ENCODE measurements at places on chromosomes 1 and 21.
A peak's percentile ranks its signal among the peaks of the same experiment; 100 is the strongest.

- DNase-seq, result no peak
These were observed 11.1 kb downstream of the CHD5 start for GRCh38 chr1:6168947-6169586.

- DNase-seq, result no peak
These were observed at the start of gene OPRD1 for GRCh38 chr1:28811766-28812668. Gene OPRD1, plus strand, starts transcription at chr1:28812170. Its CDS starts 214 bp downstream, at chr1:28812384.

- DNase-seq, result no peak
These were observed 34.1 kb downstream of the DDX20 start for GRCh38 chr1:111789666-111790316.

GRCh38 chr21:34724857-34725195, 56.0 kb downstream of the CLIC6 start:
- DNase-seq, result no peak

DNA sequence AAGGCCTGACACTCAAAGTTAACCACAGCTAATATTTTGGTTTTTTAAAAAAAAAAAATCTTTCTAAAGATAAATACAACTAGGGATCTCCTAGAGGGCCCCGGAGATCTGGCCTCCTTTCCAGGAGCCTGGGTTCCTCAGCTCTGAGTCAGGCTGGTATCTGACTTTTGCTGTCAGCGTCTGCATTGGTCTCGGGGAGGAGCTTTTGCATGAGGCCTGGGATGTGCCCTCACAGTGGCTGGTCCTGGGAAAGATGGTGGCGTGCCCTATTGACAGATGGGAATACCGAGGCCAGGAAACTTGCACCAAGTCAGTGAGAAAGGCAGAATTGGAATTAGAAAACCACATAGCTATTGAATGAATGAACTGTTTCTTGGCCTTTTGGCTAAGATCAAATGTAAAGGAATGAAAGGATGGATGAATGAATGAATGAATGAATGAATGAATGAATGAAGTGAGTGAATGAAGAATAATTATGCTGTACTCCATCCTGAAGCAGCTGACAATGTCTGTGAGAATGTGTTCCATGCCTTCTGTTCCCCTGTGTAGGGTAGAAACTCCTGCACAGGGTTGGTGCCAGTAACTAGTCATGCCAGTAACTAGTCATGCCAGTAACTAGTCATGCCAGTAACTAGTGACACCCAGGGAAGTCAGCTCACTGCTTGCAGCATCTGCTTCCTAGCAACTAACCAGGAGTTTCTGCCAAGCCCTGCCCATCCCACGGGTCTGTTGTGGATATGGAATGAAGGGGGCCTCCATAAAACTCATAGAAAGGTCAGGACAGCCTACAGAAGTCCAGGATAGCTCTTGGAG, 242.5 kb upstream of the VAMP3 start:
- DNase-seq, result peak; percentile 8

DNA sequence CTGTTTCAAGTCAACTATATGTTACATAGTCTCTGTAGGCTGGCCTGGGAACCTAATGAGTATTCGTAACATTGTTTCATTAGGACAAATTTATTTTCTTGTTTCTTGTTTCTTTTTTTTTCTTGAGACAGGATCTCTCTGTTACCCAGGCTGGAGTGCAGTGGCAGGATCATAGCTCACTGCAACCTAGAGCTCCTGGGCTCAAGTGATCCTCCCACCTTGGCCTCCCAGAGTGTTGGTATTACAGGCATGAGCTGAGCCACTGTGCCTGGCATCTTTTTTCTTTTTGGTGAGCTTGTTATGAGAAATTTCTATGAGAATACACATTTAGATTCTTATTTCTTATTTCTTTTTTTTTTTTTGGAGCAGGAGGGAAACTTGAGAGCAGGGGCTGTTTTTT, 6.8 kb downstream of the CENPS start:
- no peak for DNase-seq

DNA sequence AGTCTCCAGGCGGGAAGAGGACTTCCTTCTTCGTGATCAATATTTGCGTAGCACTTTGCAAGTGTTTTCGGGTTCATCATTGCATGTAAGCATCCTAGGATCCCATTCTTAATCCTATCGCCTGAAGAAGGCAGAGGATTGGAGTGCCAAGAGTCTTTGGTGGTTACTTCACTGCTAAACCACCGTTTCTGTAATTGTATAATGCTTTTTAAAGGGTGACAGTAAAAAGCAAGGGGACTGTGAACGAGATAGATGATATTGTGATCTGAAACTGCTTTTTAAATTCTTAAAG, 345 bp upstream of the ALDH9A1 start:
- no peak for DNase-seq

DNA sequence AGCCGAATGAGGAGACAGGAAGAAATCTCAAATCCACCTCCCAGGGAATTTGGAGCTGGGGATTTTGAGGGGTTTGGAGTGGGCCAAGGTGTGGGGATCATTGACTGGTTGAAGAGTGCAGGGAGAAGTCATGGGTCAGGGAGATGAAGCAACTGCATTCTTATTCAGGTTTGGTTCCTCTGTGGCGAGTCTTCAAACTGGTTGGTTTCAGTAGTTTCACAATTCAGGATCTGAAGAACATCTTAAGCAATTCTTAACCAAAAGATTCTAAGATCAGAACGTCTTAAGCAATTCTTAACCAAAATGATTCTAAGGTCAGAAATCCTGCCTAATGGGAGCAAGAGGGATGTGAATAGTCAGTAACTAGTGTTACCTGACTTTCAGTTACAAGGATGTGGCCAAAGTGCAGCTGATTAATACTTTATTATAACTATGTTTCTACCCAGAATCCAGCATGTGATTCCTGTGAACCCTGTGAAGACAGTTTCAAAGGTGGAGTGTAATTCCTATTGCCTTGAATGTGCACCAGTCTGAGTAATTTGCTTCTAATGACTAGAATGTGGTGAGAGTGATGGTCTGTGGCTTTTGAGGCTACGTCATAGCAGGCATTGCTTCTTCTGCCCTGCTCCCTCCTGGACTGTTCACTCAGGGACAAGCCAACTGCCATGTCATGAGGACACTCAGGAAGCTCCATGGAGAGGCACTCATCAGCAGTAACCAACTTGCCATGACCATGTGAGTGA, 61.2 kb downstream of the OLFML3 start:
- DNase-seq, result no peak

- no peak for DNase-seq
These were observed 82.0 kb upstream of the MROH9 start for GRCh38 chr1:170853302-170853701.

GRCh38 chr1:30683699-30684098, 39.7 kb downstream of the MATN1 start:
- no peak for DNase-seq

- no peak for DNase-seq
These were observed 105.9 kb downstream of the BCAR3 start for GRCh38 chr1:93575621-93576284.

DNA sequence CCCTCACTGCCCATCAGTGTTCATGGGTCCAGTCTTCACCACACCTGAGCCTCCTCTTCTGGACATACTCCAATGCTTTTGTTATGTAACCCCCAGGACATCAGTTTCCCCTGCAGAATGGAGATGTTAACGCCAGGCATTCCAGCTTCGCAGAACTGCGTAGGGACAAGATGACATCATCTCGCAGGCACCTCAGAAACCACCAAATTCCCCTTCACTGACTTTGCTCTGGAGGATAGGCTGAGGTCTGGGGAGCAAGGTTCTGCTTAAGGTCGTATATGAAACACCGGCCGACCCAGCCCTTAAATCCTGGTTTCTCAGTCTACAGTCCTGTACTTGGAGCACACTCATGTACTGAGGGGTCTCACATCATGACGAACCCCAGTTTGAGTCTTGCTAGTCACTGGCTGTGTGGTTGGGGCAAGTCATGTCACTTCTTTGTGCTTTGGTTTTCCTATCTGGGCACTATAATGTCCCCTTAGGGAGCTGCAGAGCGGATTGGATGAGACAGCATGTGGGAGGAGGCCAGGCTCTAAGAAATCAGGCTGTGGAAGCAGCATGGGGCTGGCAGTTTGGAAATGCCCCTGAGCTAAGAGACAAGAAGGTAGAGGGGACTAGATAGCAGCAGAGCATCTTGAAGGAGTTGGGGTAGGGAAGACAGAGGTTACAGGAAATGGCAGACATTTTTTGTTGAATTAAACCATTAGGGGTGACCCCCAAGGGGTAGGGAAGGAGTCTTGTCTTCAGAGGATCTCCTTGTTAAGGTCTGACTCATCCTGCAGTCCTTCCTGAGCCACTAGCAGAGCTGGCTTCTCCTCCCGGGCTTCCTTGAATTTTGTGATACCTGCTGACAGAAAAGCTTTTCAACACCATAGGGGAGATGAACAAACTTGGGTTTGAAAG, 138.3 kb downstream of the FOXD2 start:
- DNase-seq, result no peak

GRCh38 chr1:2492091-2492490, 16.0 kb downstream of the PLCH2 start:
- no peak for DNase-seq

DNA sequence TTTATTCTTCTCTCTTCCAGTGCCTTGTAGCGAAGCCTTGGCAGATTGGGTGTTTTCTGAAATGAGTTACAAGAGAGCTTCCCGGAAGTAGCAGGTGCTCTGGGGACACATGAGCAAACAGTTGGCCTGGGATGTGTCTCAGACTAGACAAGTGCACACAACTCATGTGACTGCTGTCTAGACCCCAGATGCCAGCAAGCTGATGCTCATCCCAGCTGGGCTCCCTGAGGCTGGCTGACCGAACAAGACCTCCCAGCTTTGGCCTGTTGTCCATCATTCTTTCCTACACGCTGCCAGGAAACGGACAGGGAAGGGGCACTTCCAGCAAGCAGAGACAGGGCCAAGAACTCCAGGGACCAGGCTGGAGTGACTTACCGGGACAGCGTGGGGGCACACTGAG, 18.7 kb upstream of the CSF1 start:
- DNase-seq, result no peak

DNA sequence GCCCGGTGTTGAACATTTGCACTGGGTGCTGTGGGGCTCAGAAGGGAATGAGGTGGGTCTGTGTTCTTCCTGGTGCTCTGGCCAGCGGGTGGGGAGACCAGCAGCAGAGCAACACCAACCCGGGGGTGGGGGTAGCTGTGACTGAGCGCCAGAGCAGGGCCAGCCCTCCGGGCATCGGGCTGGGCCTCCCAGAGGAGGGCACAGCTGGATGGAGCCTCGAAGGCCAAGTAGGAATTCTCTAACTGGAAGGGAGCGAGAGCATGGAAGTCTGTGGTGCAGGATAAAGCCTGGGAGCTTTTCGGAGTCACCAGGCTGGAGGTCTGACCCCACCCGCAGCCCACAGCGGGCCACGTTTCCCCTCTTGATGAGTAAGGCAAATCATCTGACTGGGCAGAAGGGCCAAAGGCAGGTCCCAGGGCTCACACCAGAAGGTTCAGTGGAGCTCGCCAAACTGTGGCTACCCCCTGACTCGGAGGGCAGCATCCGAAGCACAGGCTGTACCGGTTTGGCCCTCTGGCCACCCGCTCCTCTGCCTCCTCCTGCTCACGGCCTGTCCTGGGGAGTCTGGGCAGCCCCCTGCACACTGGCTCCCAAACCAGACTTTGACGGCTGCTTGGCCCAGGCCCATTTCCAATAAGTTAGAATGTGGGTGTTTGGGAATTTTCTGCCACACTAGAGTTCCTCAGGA, 18.8 kb downstream of the SLC1A7 start:
- no peak for DNase-seq

GRCh38 chr1:174165471-174166137, 6.3 kb downstream of the RABGAP1L start:
- DNase-seq, result no peak

DNA sequence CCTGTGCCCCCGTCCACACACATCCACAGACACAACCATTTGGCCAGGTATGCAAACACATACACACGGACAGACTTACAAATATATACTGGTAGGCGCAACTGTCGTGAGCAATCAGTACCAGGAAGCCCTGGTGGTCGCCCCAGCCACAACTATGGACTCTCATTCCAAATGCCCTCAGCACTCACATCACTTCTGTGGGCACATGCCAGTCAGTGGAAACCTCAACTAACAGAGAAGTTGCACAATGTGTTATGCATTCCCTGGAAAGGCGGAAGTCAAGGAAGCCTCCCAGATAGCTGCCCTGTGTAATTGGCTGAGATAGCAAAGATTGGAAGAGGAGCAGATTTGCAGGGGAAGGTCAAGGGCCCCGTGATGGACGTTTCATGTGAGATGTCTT, 1.4 kb upstream of the HEYL start:
- no peak for DNase-seq

GRCh38 chr1:205214756-205215155, 3.3 kb upstream of the DSTYK start:
- DNase-seq, result no peak

DNA sequence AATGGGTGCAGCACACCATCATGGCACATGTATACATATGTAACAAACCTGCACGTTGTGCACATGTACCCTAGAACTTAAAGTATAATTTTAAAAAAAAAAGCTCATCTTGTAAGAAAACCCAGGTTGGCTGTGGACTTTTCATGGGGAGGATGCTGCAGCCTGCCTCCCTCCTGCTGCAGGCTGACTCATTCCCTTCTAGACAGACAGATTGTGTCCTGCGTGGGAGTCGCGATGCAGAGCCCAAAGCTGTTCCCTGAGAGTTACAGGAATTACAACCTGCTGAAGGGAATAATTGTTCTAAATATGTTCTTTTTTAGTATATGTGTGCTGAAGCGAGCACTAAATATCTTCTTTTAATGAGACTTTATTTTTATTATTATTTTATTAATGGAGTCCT, 93.2 kb downstream of the TBX19 start:
- DNase-seq, result no peak
